Osteoblast (primary cell): ENCODE measurements at places on chromosomes 6 and 20. TPM values are rescaled to one million over a fixed set of nuclear protein-coding genes. Genes with fewer than 3 reads are reported as not detected.

DNA sequence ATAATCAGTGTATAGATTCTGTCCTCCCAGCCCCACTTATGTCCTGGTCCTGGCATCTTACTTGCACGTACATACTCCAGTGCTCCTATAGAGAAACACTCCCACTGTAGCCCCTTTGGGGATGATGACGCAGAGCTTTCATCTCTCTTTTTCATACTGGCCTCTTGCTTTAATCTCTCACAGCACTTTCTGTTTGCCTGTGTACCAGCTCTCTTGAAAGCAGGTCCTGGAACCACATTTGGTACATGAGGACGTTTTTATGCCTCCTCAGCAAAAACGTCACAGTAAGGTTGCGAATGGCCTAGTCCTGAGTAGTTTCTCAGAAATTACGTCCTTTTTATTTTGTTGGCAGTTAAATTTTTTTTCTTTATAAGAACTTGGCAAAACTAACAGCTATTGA lies 10.8 kb downstream of the L3MBTL3 start:
- no peaks in the 10 kb centered on the region for H3K36me3 ChIP-seq
- H3K4me3 ChIP-seq, result no peak overlapping the region
- peaks cover 4% of the 10 kb centered on the region for H3K4me1 ChIP-seq
- no peaks in the 10 kb centered on the region for H3K27me3 ChIP-seq
- H3K27ac ChIP-seq, result no peak overlapping the region
- no peak for DNase-seq

DNA sequence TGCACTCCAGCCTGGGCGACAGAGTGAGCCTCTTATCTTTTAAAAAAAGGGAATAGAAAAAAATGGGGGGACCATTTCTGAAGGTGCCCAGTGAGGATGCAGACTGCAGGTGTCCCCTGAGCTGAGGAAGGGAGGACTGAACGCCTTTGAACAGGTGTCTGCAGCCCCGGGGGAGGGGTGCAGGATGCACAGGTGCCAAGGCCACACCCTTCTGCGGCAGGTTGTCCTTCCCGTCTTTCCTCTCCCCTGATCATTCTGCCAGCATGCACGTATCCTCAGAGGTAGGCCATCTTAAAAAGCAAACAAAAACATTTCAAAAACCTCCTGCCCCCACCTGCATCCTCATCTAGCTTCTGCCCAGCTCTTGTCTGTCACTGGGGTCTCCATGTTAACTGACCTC lies 101.3 kb downstream of the MTHFD1L start:
- no peak for DNase-seq
- H3K27ac ChIP-seq, result no peak overlapping the region
- H3K4me3 ChIP-seq, result no peak overlapping the region
- peaks cover 52% of the 10 kb centered on the region for H3K36me3 ChIP-seq
- H3K27me3 ChIP-seq, result no peaks in the 10 kb centered on the region

DNA sequence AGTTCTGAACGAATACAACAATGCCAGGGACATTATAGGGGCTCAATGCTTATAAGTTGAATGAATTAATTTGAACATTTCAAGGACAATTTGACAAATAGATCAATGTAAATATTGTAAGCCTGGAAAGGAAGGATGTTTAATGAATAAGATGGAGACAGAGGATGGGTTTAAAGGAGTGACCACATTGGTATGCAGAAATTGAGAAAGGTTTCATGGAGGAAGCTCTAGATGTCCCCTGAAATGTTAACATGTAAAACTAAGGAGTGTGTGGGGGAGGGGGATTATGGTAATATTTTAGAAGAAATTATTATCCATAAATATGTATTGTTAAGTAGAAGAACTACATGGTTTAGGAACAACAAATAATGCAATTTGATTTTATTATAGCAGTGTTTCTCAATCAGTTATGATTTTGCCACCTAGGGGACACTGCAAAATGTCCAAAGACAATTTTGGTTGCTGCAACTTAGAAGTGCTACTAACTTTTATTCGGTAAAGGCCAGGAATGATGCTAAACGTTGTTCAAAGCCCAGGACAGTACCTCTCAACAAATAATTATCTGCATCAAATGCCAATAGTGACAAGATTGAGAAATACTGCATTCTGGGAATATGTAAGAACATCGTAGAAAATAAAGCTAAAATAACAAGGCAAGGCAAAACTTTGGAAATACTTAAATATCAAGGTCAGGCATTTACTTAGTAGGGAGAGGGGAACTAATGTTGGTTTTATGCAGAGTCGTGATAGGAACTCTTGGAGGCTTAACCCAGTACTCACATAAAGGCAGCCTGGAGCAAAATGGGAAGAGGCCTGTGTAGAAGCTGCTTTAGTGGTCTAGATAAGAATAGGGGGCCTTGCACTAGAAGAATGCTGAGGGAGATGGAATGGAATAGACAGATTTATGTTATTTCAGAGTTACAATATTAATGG lies 686.9 kb upstream of the CITED2 start:
- DNase-seq, result no peak
- H3K27me3 ChIP-seq, result no peaks in the 10 kb centered on the region
- peak overlapping the region; percentile 92 for H3K27ac ChIP-seq

GRCh38 chr6:80446454-80447045 lies 340.1 kb downstream of the BCKDHB start:
- H3K4me3 ChIP-seq, result no peak overlapping the region
- H3K27ac ChIP-seq, result no peak overlapping the region
- no peaks in the 10 kb centered on the region for H3K36me3 ChIP-seq
- H3K4me1 ChIP-seq, result peaks cover 6% of the 10 kb centered on the region
- DNase-seq, result no peak

- DNase-seq, result peak; percentile 42
- H3K27ac ChIP-seq, result no peak overlapping the region
- no peaks in the 10 kb centered on the region for H3K27me3 ChIP-seq
- no peak overlapping the region for H3K4me3 ChIP-seq
- no peaks in the 10 kb centered on the region for H3K4me1 ChIP-seq
Measured at GRCh38 chr6:145866456-145867396, 52.1 kb upstream of the FBXO30 start.

DNA sequence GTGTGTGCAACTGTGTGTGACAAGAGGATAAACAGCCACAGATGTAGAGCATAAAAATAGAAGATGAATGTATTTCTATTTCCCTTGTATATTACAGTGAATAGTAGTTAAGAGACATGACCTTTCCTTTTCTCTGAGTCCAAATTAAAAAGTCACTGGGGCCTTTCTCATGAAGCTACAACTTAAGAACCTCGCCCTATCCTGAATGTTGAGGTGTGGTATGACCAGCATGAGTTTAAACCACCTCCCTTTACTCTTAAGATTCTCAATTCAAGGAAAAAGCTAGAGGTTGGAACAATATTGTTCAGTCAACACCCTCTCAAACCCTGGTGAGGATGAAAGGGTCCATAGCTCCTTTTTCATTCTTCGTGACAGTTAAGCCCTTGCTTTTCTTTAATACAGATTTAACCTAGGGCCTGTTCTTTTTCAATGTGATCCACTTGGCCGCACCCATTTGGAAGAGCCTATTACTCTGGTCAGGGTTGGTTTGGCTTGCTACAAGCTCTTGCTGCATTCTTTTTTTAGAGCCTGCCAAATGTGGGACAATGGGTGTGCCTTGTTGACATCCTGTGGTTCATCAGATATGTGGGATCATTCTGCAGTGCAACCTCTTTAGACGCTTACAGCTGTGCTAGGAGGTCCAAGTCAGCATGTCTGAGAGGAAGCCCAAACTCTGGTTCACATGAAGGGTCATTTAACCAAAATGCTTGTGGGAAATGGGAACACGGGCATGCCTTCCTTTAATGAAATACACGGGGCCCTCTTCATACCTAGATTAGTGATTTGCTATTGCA lies 290.0 kb downstream of the HAO1 start:
- no peaks in the 10 kb centered on the region for H3K4me1 ChIP-seq
- H3K36me3 ChIP-seq, result no peaks in the 10 kb centered on the region
- H3K27me3 ChIP-seq, result no peaks in the 10 kb centered on the region

DNA sequence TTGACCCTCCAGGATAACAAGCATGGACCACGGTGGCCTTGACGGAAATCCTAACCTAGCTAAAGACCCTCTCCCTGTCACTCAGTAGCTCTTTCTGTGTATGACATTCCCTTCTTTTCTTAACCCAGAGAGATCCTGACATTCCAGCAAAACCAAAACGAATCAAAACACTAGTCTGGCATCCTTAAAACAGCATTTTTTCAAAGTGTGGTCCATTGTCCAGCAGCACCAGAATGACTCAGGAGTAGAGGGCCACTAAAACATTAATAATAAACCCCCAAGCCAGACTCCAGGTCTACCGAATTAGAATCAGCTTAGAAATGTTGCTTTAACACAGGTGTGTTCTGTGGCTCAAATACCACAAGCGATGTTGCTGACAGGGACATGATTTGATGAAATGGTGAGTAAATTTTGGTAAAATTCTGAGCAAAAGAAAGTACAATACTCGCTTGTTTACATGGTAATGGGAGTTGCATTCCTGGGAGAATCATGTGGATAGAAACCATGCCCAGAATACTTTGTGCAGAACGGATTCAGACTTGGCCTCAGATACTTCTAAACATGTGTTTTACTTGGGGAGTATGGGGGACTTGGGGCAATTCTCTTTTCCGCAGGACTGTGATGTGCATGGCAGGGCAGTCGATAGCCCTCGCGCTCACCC lies 174.2 kb upstream of the KCNG1 start:
- H3K4me3 ChIP-seq, result no peak overlapping the region
- H3K27ac ChIP-seq, result no peak overlapping the region
- no peaks in the 10 kb centered on the region for H3K36me3 ChIP-seq
- H3K27me3 ChIP-seq, result peaks cover 2% of the 10 kb centered on the region
- H3K4me1 ChIP-seq, result peaks cover 20% of the 10 kb centered on the region

Gene TREML4
- total RNA-seq, result not detected in 2 replicates

Gene PTGIS
- 33.6 and 89.8 TPM in 2 replicates for total RNA-seq
